ENCODE measurements at places on chromosomes 6 and 20.

GRCh38 chr20:13422637-13423036, 201.6 kb downstream of the ISM1 start:
- no peak for DNase-seq

- no peak for DNase-seq
Measured at GRCh38 chr20:41365777-41366545, 657 bp downstream of the EMILIN3 start.

- DNase-seq, result no peak
Measured at GRCh38 chr6:112739766-112740165, 392.6 kb downstream of the RFPL4B start.

GRCh38 chr6:51792273-51793030, 295.0 kb downstream of the PKHD1 start:
- no peak for DNase-seq

GRCh38 chr6:39181333-39181732, 47.9 kb downstream of the KCNK5 start:
- DNase-seq, result no peak

DNA sequence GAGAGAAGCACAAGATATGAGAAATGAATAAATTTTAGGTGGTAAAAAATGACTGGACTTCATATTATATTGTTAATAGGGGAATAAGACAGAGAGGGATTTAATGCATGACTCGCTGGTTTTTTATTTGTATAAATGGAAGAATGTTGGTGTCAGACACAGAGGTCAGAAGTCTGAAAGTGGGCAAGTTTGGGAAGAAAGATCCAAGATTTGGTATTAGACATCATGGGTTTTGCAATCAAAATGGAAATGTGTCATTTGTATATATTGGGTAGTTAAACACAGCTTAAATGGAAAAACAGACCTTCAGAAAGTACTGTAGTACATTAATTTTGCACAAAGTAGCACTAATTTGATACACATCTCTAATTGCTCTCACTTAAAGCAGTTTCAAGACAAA, 96.2 kb downstream of the EYA4 start:
- no peak for DNase-seq

- DNase-seq, result no peak
Measured at GRCh38 chr20:11728937-11729336, 188.8 kb upstream of the BTBD3 start.

- no peak for DNase-seq
Measured at GRCh38 chr6:139600919-139601475, 226.5 kb upstream of the CITED2 start.

DNA sequence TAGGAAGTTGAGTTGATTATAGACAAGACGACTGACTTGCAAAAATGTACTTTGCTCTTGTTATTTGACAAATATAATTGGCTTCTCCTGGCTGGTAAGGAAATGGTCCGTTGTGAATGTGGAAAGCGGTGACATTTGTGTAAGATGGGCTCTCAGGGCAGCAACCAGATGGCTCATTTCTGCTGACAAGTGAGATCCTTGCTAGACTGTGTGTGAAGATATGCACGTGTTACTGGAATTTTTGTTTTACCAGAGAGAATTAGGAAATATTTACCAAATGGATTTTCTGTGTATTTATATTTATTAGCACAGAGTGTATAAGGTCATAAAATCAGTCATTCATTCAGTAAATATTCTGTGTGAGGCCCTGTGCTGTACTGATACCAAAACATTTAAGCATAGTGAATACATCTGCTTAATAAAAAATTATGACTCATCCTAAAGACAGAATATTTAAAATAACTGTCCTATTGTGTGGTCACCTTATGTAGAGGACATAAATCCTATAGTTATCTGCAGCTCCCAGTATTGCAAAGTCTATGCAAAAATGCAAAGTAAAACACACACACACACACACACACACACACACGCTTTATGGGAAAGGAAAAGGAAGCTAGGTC, 109.9 kb upstream of the ASF1A start:
- DNase-seq, result no peak

- no peak for DNase-seq
Measured at GRCh38 chr6:119637768-119638167, 288.2 kb upstream of the MAN1A1 start.

GRCh38 chr6:10381133-10381829, 33.6 kb downstream of the TFAP2A start:
- DNase-seq, result no peak

- no peak for DNase-seq
Measured at GRCh38 chr20:19695081-19695480, 63.0 kb upstream of the RIN2 start.

- DNase-seq, result no peak
Measured at GRCh38 chr6:109939654-109940053, 38.5 kb upstream of the GPR6 start.

GRCh38 chr6:156279261-156279969, 497.8 kb upstream of the ARID1B start:
- DNase-seq, result no peak

DNA sequence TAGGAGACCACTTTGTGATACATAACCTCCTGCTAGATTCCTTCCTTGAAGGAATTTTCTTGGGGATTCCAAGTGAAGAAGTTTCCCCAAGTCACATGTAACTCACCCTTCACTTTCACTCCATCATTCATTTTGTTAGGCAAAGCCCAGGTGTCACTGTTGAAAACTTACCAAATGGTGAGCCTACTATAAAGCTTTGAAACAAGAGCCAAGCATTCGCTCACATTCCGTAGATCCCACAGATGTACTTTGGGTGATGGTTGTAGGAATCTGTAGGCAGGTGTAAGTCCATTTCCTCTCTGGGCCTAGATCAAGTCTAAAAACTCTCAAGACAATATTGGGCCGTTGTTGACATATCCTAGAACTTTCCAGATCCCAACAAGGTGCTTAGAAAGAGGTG, 74.1 kb downstream of the PRDM1 start:
- DNase-seq, result no peak

- no peak for DNase-seq
Measured at GRCh38 chr6:34232901-34233300, 3.8 kb upstream of the HMGA1 start.

DNA sequence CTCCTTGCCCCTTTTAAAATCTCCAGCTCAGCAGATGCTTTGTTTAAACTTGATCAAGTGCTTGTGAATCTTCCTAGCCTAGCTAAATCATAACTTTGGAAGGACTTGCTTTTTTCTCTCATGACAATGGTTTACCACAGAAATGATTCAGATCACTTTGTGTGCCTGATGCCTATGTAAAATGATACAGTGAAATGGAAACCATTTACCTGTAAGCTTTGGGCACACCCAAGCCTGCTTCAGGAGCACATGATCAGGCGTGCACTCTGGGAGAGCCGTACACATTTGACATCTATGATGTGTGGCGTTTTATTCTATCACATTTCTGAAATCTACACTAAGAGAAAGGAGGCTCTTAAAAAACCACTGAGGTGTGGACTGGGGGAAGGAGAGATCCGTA, 41.1 kb downstream of the PTPN1 start:
- no peak for DNase-seq

- no peak for DNase-seq
Measured at GRCh38 chr6:52500238-52501129, 76.4 kb downstream of the TRAM2 start.

DNA sequence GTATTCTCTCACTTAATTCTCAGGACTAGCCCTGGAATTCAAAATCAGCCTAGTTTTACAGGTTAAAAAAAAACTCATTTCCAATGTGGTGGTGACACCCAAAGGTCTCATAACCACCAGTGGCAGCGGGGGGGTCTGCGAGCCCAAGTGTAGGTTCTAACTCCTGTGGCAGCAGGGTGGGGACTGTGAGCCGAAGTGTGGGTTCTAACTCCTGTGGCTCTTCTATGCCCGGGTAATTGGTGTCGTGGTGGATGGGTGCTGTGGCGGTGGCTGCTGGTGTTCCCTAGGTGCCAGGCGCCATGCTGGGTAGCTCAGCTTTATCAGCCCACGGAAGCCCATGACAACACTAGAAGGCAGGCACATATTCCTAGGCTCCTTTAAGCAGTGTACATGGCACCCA, 4.9 kb upstream of the ANKRD60 start:
- no peak for DNase-seq

DNA sequence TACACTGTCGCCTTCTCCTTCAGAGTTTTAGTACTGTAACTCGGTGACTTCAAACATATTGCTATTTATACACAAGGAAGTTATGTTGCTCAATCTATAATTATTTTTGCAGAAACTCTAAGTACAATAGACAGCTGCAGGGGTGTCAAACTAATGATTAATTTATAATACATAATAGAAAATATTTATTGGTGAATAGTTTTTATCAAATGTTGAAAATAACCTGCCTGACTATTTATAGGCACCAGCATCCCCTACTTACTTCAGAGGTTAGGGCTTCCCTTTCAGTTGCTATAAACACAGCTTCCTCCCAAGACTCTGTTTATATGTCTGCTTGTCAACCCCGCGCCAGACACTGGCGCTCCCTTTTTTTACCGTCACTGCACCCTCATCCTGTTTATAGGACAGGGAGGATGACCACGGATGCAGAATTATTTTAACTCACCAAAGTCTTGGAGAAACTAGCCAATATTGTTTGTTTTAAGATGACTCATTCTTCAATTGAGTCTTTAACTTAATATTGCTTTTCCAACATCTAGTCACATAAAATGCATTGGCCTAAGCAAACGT, 225.0 kb downstream of the ALDH8A1 start:
- no peak for DNase-seq
